ENCODE measurements at places on chromosomes 3 and 15.

- DNase-seq, result no peak
Measured at GRCh38 chr15:58042006-58042405, 23.5 kb downstream of the ALDH1A2 start.

DNA sequence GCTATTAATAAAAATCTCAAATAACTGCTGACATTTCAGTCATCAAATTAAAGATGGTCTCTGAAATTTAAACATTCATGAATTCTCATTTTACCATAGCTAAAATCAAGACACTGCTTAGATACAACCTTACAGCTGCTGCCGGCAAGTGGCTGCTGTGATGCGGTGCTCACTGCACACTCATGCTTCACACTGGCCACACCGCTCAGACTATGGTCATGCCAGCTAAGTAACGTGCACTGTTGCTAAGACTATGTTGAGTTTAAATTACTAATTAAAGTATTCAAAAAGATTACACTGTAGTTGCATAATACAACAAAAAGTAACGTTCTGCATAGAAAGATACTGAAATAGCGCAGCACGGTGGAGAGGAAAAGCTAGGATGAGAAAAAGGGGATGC is 12.1 kb downstream of the ATP13A3 start:
- DNase-seq, result no peak

GRCh38 chr3:12380461-12380860 is 91.6 kb downstream of the PPARG start:
- DNase-seq, result no peak

- no peak for DNase-seq
Measured at GRCh38 chr3:110736332-110736731, 335.3 kb upstream of the NECTIN3 start.

GRCh38 chr15:45199136-45199810 is 11.5 kb upstream of the SHF start:
- no peak for DNase-seq

GRCh38 chr15:41691471-41691870 is 31.3 kb downstream of the MGA start:
- no peak for DNase-seq

DNA sequence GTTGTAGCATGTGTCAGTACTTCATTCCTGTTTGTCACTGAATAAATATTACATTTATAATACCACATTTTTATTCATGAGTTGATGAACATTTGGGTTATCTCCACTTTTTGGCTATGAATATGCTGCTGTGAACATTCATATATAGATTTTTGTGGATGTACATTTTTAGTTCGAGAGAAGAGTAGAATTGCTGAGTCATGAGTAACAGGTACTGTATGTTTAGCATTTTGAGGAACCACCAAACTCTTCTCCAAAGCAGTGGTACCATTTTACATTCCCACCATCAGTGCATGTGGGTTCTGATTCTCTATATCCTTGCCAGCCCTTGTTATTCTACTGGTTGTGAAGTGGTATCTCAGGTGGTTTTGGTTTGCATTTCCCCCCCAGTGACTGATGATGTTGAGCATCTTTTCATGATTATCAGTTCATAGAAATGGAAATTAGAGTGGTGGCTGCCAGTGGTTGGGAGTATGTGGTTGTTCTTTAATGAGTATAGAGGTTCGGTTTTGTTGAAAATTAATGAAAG is 59.6 kb downstream of the CCDC66 start:
- no peak for DNase-seq

- no peak for DNase-seq
Measured at GRCh38 chr3:177050501-177051237, 146.6 kb downstream of the TBL1XR1 start.

DNA sequence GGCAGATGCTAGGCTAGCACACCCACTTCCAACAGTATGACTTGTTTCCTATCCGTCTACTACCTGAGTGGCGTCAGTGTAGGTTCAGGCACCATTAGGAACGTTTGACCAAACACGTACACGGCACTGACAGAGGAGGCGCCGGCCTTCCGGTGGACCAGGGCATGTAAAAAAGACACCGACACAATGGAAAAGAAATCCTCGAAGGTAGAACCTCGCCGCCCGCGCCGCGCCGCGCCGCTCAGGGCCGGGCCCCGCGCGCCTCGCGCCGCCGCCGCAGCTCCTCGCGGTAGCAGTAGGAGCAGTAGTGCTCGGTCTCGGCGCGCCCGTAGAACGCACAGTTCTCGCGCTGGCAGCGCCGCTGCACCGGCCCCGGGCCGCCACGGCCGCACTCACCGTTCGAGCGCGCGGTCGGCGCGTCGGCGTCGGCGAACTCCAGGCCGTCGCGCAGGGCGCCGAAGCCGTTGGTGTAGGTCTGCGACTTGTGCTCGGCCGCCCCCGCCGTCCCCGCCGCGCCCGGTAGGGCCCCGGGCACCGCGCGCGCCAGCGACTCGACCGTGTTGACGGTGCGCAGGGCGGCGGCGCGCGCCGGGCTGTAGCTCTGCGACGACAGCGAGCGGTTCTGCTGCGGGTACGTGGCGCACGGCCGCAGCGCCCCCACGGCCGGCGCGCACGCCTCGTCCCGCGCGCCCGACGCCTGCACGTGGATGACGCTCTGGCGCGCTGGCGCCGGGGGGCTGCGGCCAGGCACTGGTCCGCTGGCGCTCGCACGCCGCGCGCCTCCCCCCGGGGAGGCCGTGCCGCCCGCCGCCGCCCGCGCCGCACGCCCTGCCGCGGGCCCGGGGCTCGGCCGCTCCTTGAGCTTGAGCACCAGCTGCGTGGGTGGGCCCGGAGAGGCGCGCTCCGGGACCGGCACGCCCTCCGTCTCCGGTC is 156.7 kb downstream of the KLF13 start:
- DNase-seq, result no peak

DNA sequence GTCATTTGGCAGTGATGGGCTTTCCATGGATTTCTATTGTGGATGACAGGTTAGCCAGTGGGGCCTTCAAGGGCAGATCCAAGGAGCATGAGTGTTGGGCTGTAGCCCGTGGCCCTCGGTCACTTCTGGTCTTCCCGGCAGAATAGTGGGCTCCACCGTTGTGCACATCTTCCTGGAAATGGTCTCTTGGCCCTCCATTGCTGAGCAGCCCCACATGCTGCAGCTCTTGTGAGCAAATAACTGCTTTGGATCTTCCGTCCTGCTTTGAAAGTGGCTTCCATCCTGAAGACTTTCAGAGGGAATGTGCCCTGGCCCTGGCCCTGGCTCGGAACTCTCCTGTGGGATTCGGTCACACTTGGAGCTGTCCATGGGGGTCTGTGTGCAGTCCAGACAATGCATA is 102.8 kb downstream of the SNRPN start:
- DNase-seq, result no peak

GRCh38 chr15:32683906-32684584 is 33.8 kb upstream of the GREM1 start:
- DNase-seq, result no peak

DNA sequence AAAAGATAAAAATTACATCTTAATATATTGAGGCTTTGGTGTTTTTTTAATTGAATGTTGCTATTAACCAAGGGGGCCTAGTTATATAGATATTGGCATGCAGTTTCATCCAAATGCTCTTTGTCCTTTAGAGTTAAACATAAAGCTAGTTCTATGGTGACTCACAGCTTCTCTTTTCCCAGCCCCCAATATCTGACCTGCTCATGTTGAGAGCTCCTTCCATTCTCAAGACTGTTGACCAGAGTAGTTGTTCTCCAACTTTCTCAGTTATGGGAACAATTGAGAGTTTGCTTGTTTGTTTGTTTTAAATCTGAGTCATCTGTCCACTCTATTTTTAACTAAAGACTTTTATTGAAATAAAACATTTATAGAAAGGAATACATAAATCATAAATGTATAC is 15.8 kb upstream of the RARB start:
- DNase-seq, result no peak

DNA sequence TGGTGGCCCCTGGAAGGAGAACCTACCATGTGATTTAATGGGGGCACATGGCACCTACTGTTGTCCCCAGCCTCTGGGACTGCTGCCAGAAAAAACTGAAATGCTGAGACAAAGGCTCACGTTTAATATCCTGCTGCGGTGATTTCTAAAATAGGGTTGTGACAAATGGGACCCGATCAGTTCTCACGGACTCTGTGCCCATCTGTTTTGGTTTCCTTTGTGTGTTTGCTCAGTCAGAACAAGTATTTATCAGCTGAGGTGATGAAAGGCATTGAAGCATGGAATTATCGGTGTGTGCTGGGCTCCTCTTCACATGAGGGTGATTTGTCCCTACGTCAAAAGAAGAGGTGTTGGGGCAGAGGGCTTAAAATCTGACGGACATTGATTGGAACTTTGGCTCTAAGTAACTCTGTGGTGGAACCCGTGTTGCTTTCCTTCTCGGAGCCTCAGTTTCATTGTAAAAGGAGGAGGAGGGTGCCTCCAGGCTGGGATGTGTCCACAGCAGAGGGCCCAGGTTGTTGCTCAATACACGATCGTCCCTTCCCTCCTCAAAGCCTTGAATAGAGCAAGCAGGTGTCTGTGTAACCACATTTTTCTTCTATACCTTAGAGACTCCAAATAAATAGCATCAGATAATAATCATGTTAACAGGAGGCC is 283.3 kb upstream of the RGMA start:
- no peak for DNase-seq

GRCh38 chr3:158642474-158643210 is 1.7 kb upstream of the GFM1 start:
- no peak for DNase-seq

GRCh38 chr15:39497016-39497758 is 83.7 kb upstream of the THBS1 start:
- DNase-seq, result no peak

DNA sequence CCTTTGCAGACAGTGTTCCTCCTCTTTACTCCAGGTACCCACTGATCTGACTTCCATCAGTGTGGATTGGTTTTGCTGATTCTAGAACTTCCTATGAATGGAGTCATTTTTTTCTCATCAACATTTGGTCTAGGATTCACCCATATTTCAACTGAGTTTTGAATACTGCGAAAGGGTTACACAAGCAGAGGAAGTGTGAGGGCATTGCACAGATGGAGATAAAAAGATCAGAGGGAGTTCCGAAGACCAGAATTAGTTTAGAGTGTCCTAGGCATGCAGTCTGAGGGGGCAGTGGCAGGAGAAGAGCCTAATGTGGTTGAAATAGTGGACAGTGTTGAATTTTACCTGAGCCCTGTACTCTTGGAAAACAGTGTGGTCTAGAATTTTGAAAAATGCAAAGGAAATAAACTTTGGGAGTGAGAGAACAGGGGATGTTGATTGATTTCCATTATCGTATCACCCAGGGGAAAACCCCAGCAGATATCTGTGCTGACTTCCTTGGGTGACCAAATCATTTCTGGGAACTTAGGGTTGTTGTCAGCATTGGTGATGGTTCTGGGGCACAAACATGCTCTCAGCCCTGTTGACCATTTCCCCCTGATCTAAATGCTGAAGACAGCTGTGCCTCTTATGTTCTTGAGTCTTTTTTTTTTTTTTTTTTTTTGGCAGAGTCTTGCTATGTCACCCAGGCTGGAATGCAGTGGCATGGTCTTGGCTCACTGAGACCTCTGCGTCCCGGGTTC is 327.4 kb upstream of the LRRFIP2 start:
- DNase-seq, result no peak

- no peak for DNase-seq
Measured at GRCh38 chr3:107962946-107963345, 127.9 kb downstream of the CD47 start.

GRCh38 chr3:72663429-72663828 is 184.8 kb downstream of the SHQ1 start:
- no peak for DNase-seq

DNA sequence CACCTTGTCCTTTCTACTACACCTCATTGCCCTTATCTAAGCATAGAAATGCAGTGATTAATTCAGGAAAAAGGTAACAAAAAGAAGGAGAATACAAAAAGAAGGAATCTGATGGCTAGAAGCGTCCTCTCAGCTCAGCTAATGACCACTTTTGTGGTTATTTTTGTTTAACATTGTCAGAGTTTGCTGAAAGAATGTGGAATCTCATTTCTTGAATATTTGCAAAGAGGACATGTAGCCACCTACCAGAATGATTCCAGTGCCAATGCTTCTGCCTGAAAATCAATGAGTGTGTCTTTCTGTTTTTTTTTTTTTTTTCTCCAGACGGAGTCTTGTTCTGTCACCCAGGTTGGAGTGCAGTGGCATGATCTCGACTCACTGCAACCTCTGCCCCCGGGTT is 24.5 kb downstream of the NANOGP8 start:
- no peak for DNase-seq

- no peak for DNase-seq
Measured at GRCh38 chr15:92886815-92887214, 13.3 kb upstream of the CHD2 start.

DNA sequence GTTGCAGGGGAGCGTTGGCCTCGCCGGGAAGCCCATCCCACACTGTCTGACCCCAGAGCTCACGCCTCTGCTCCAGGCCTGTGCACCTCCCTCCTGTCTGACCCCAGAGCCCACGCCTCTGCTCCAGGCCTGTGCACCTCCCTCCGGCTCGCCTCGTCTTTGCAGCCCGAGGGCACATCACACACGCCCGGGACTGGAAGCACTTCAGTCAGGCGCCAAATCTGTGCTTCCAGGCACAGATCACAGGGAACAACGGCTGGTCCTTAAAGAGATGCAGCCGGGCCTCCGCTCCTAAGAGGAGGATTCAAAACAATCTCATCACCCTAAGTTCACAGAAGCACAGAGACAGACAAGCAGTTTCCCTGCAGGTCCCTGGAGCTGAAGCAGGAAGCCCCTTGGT is 103.0 kb upstream of the RPL32 start:
- DNase-seq, result no peak

DNA sequence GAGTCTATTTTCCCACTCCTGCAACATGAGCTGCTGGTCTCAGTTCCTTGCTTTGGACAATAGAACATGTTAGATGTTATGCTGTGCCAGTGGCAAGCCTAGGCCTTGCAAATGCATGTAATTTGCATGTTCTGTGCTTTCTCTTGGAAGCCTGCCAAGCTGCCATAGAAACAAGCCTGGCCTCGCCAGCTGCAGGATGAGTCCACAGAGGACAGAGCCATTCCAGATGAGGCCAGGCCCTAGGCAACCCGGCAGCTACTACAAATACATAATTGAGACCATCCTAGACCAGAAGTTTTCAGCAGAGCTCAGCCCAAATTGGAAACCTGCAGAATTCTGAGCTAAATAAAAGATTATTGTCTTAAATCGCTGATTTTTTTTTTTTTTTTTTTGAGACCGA is 39.6 kb downstream of the TRIM69 start:
- DNase-seq, result no peak

DNA sequence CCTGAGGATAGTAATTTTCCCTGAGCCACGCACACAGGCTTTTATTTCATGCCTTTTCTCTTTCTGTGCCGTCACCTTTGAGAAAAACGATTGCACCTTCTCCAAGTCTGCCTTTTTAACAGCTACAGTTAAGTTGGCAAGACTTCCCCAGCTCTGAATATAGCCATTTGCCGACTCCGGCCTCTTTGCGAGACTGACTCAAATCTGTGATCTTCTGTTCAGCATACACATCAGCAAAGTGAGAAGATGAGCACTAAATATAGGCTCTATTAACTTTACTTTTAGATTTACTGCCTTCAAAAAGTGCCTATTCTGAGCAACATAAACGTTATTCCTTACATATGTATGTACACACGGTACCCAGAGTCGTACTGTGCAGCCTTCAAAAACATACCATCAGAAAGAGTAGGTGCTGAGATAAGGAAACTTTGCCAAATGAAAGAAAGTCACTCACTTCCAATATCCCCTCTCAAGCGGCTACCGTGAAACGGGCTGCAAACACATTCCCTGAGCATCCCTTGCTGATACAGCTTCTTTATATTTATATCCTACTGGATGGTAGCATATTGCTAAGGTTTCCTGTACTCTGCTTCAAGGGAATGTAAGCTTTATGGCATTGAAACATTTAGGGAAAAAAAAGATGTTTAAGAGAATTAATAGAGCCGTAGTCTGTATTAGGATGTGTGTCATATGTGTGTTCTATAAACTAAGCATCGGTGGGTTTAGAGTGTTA is 283.3 kb upstream of the TPRG1 start:
- DNase-seq, result no peak

- DNase-seq, result no peak
Measured at GRCh38 chr3:149772861-149773260, 19.5 kb downstream of the ANKUB1 start.
